ENCODE measurements at places on chromosomes 13 and 19.
A peak's percentile ranks its signal among the peaks of the same experiment; 100 is the strongest.

GRCh38 chr13:106038752-106039151, 496.7 kb downstream of the EFNB2 start:
- no peak for DNase-seq

GRCh38 chr13:78437781-78438180, 165.6 kb downstream of the POU4F1 start:
- no peak for DNase-seq

- no peak for DNase-seq
These were observed 61.5 kb downstream of the DGKH start for GRCh38 chr13:42109957-42110356.

DNA sequence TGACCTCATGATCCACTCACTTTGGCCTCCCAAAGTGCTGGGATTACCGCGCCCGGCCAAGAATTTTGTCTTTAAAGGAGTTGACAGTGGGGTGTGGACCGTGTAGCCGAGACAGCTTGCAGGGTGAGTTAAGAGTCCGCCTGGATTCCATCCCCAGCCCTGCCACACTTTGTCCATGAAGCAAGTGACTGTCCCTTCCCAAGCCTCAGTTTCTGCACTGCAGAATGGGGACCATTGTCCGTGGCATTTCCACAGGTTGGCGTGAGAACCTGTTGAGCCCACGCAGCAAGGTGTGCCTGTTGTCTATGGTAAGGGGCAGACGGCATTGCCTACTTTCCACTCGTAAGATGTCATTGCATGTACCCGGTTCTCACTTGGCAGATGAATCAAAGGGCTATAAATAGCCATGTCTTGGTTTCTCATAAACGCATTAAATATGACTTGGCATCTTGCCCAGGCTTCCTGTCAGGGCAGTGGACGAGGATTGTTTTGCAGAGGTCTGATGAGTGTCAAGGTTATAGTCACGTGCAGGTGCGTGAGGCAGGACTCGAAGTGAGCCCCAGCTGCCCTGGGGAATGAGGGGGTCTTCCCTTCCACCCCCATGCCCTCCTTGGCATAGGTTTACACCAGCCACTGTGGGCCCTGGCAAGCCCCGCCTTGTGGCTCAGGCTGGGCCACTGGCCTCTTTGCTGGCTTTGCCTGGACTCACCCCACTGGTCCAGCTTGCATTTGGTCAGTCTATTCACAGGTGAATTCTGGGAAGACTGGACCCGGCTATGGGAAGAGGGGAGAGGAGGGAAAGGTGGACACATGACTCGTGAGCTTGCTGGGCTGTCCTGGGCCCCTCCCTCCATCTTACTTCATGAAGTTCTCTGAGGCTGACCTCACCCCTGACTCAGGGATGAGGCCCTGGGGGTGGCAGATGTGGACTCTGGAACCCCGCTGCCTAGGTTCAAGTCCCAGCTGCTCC, 14.6 kb downstream of the FAM187B start:
- DNase-seq: no peak

DNA sequence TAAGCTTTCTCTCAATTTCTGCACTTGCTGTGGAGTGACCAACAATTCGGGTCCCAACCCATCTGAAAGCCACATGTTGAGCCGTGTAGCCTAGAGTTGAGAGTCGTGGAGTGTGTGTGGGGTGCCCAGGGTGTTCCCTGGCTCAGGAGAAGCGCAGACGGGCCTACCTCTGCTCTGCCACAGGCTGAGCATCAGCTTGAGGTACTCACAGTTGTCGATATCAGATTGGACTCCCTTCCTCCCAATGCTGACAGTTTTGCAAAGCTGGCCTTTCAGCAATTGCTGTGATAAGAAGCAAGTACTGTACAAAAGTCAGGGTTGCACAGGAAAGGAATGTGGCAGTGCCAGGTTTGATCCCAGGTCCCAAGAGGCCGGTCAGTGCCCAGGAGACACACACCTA, 133.4 kb upstream of the SPACA7 start:
- DNase-seq: no peak

DNA sequence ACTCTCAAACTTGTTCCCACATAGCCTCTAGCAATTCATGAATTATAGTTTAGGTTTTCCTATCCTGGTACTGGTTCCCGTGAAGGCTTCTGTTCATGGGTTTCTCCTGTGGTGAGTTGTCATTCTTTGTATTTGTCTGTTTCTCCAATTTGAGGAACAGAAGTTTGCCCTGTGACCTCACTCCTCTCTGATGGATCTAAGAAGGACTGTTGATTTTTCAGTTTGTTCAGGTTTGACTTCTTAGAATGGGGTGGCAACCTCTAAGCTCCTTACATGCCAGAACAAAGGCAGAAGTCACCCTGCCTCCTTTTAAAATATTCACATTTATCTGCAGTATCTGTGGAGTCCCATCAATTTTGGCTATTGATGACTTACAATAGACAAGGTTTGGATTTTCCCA, 354.0 kb downstream of the SPRY2 start:
- DNase-seq: no peak

GRCh38 chr13:97403893-97404750, 29.8 kb upstream of the RAP2A start:
- DNase-seq: no peak

- no peak for DNase-seq
These were observed 14.1 kb downstream of the PRAM1 start for GRCh38 chr19:8488365-8488764.

GRCh38 chr19:48445256-48445605, 552 bp upstream of the GRWD1 start:
- peak; percentile 67 for DNase-seq

DNA sequence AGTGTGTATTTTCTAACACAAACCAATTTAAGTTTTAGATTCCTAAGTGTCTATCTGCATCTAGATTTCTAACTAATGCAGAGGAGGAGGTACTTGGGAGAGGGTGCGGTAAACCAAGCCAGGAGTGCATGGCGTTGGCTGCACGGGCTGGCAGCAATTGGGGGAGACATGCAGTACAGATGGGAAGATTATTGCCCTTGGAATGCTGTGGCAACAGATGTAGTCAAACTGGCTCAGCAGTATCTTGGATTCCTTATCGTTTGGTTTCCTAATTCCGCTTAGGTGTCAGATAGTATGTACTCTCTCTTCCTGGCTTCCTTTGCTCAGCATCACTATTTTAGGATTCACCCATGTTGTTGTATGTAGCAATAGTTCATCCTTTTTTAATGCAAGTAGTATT, 29.4 kb upstream of the STK24 start:
- no peak for DNase-seq

DNA sequence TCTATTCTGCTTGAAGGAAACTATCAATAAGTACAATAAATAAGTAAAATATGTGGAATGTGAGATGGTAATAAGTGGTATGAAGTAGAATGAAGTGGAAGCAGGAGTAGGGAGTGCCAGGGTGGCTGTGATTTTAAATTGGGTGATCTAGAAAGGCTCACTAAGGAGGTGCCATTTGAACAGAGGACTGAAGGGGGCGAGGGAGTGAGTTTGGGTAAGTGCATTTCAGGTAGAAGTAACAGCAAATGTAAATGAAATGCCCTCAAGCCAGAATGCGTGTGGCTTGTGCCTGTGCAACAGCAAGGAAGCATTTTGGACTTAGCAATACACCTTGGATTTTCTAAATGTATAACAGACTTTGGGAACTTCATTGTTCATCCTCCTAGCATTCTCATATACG, 77.1 kb downstream of the CCNA1 start:
- no peak for DNase-seq

- no peak for DNase-seq
These were observed 56.1 kb upstream of the ZNF835 start for GRCh38 chr19:56727677-56728076.

DNA sequence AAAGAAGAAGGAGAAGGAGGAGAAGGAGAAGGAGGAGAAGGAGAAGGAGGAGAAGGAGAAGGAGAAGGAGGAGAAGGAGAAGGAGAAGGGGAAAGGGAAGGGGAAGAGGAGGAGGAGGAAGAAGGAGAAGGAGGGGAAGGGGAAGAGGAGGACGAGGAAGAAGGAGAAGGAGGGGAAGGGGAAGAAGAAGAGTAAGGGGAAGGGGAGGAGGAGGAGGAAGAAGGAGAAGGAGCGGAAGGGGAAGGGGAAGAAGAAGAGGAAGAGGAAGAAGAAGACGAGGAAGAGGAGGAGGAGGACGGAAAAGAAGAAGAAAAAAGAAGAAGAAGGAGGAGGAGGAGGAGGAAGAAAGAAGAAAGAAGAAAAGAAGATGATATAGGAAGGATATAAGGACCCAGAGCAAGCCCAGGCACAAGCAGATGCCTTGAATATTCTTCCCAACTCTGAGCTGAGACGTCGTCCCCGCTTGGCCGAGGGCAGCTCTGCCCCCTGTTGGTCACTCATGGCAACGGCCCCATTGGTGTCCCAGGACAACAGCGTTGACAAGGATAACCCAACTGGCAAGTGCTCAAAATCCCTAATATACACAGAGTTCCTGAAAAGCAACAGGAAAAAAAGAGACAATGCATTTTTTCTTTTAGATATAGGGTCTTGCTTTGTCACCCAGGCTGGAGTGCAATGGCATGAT, 30.6 kb upstream of the IGSF23 start:
- DNase-seq: no peak

- no peak for DNase-seq
These were observed 27.7 kb downstream of the ZNF461 start for GRCh38 chr19:36638862-36639510.

GRCh38 chr13:79549355-79550106, 68.6 kb downstream of the NDFIP2 start:
- DNase-seq: no peak

- no peak for DNase-seq
These were observed 468.0 kb downstream of the UQCRFS1 start for GRCh38 chr19:28744943-28745342.

DNA sequence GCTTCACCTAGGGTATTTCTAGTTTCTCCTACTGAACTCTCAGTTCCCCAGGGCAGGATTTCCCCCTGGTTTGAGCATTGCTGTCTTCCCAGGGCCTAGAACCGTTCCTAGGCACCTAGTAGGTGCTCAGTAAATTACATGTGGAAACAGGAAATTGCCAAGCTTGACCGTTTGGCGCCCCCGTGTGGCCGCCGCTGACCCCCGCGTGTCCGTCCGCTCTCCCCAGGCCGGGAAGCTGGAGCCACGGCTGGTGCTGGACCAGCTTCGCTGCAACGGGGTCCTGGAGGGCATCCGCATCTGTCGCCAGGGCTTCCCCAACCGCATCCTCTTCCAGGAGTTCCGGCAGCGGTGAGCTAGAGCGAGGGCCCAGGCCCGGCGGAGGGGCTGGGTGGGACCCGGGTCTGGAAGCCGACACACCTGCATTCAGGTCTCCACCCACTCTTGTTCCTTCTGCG, 55.5 kb downstream of the MYH14 start:
- no peak for DNase-seq

GRCh38 chr19:453606-454005, 7.2 kb downstream of the SHC2 start:
- DNase-seq: no peak

- DNase-seq: no peak
These were observed 23.2 kb upstream of the GTF3A start for GRCh38 chr13:27401210-27401609.

DNA sequence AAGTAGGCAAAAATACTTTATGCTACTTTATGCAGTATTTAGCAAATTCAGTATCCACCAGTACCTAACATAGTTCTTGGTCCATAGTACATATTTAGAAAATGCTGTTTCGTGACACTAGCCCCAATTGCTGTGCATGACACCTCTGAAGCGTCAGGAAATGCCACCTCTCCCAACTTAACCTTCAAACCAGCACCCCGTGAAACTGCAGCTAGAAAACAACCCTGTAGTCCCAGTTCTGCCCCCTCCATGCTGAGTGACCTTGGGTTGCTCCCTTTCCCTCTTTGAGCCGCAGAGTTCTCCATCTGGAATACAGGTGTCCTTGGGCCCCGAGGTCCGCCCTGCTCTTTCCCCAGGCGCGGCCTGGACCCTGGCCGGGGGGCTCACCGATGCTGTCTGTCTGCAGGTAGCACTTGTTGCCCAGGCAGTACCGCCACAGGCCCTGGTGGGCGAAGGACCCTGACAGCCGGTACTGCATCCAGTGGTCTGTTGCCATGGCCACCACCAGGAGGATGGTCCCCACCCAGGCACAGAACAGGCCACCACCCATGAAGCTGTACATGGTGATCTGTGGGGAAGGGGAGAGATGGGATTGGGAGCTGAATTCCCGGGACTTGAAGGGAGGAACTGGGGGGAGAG, 773 bp downstream of the LIM2 start:
- DNase-seq: no peak

DNA sequence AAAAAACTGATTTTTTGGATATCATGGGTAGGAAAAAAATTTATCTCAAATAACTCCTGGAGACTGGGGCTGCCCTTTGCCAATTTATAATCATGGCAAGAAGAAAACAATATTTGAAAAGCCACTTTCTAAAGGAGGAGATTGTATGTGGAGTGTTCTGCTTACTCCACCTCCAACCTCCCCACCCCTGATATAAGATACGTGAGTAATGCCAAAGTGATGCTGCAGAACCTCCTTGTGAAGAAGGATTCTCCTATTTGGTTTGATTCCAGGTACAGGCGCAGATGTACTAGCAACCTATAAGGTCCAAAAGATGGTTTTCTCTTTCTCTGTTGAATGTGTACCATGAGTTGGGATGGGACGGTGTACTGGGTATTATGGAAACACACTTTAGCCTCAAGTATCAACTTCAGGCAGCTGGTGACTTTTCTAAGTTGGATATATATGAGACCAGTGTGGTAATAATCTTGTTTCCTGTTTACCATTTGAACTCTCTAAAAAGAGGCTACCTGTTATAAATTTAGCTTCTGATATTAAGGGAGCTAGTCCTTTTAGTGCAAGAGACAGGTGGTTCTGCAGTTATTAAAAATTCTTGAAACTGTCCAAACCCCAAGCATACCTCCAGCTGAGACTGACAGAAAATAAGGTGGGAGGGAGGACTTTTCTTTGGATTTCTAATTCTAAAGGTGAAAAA, 724.0 kb upstream of the MIR17HG start:
- DNase-seq: no peak

DNA sequence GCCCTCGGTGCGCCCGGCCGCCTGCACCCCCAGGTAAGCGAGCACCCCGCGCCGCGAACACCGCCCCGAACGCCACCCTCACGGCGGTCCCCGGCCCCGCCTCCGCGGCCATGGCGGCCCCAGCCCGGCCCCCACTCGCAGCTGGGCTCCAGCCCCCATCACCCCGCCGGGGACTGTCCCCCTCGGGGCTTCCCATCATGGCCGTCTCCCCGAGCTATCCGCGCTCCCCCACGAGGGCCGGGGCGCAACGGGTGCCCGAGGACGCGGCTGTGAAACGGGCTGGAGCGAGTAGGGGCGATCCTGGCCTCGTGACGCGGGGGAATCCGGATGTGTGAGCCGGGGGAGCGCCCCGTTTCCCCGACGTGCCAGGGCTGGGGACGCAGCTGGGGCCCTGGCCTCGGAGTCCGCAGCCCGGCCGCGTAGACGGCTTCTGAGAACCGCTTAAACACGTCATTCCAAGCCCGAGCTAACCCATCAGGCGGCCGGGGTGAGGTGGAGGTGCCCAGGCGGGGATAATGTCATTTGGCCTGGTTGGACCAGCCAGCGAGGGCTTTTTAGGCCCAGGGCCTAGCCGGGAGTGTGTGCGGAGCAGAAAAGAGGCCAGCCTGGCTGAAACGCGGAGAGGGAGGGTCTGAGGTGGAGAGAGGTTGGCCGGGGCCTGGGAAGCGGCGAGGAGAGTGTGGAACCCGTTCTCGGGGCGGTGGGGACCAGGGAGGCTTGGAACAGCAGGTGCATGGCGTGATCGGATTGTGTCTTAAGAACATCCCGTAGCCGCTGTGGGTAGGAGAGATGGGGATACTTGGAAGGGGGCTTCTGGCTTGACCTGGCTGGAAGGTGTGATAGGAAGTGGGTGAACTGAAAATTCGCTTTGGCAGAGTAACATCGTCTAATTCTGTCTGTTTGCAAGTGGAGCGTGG, 550 bp downstream of the CERS4 start:
- no peak for DNase-seq

Data from NCI-H774 (cell line).